Left cardiac atrium (tissue), 4 donors: ENCODE measurements at places on chromosomes 3 and 15.

DNA sequence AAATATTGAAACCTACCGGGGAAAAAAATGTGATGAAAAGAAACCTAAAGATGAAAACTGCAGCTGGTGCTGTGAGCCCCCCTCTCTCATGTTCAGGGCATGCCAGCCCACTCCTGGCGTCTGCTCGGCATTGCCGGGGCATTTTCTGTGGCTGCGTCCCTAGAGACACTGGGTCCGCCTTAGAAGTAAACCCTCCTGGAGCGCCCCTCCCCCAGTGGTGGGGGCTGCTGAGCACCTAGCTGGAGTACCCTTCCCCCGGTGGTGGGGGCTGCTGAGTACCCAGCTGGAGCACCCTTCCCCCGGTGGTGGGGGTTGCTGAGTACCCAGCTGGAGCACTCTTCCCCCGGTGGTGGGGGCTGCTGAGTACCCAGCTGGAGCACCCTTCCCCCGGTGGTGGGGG lies 24.5 kb upstream of the GABRA5 start:
- DNase-seq: no peak

- no peak for DNase-seq
Measured at GRCh38 chr3:180319461-180319860, 282.5 kb upstream of the TTC14 start.

DNA sequence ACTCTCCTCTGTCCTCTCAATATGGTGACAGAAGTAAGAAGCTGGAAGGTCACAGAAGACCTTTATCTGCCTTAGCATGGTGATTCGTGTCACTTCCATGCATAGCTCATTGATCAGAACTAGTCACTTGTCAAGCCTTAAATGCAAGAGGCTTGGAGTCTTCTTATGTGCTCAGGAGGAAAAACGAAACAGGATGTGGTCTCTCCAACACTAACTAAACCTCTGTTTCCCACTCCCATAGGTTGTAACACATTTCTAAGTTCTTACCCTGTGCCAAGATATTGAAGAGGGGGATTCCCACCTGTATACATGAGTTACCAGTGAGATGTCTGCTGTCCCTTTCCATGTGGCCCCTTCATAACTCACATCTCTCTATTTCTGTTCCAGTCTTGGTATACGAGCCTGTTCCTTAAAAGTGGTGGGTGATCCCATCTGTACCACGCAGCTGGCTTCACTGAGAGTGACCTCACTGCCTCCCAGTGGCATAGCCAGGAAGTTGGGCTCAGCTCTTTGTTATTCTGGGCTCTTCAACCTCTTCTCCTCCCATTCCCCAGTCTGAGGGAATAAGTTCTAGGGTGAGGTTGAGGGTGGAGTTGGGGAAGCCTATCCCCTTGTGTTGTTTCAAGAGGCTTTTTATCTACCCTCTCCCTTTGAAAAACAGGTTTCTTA lies 203.2 kb upstream of the PPP2R3A start:
- no peak for DNase-seq

- DNase-seq: peak; percentile 80
Measured at GRCh38 chr3:126679318-126679751, 24.4 kb upstream of the TXNRD3 start.
